Osteocyte (in vitro differentiated cells): ENCODE measurements at places on chromosomes 13 and 19. TPM values are rescaled to one million over a fixed set of nuclear protein-coding genes. Genes with fewer than 3 reads are reported as not detected.
A peak's percentile ranks its signal among the peaks of the same experiment; 100 is the strongest.

GRCh38 chr13:79382545-79383275 is 23.3 kb downstream of the RBM26 start:
- DNase-seq: no peak

DNA sequence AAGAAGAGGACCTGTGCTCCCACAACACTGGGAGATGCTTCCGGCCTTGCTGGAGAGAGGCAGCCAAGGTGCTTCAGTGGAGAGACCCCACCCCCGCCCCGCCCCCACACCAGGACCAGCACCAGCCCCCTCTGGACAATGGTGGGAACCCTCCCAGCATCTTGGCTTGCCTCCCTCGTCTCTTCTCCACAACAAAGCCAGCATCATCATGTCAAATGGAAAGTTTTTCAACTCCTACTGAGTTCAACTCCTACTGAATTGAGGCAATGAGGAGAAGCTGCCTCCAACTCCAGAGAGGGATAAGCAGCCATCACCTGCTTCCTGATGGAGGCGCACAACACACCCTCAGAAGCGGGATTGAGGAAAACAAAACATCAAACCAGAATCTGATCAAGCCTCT is 12.8 kb downstream of the DEDD2 start:
- no peak for DNase-seq

DNA sequence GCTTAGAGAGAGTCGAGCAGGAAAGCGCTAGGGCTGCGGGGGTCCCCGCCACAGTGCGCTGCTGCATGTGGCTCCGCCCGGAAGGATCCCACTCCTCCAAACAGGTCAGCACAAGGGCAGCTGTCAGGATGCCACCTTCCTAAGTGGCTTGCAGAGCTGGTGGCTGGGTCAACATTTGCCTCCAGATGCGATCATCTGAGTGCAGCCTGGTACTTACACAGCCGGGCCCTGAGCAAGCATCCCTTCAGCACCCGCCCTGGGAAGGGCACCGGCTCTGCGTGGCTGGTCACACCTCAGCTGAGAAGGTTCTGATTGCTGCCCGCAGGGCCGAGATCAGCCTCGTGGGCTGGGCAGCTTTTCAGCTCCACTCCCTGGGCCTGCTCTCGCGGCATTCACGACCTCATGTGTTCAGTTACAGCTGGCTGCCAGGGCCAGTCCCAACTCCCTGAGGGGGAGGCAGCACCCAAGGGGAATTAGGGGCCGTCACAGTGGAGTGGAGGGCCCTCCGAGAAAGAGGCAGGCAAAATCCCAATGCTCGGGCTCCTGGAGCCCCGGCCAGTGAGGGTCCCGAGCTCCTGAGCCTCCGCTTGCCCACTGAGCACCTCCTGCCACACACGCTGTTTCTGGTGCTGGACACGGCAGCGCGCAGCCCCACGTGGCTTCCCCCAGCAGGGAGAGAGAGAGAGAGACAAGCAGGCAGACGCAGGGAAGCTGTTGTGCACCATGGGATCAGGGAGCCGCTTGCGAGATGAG is 26.8 kb downstream of the AP1M1 start:
- DNase-seq: no peak

- DNase-seq: no peak
Measured at GRCh38 chr19:7211191-7211951, 82.8 kb downstream of the INSR start.

The CCNA1 gene
- total RNA-seq: not detected in 2 replicates

The MTRF1 gene
- total RNA-seq: 9.8 and 12.9 TPM in 2 replicates

GRCh38 chr13:22086597-22087330 is 415.9 kb downstream of the FGF9 start:
- no peak for DNase-seq

GRCh38 chr19:30249911-30250310 is 122.3 kb upstream of the ZNF536 start:
- DNase-seq: no peak

The ZBTB7A gene
- 29.4 and 30.0 TPM in 2 replicates for total RNA-seq

The WDR88 gene
- total RNA-seq: not detected in 2 replicates

GRCh38 chr13:73179650-73180274 is 121.0 kb downstream of the KLF5 start:
- no peak for DNase-seq

The ZNF728 gene
- total RNA-seq: not detected in 2 replicates

DNA sequence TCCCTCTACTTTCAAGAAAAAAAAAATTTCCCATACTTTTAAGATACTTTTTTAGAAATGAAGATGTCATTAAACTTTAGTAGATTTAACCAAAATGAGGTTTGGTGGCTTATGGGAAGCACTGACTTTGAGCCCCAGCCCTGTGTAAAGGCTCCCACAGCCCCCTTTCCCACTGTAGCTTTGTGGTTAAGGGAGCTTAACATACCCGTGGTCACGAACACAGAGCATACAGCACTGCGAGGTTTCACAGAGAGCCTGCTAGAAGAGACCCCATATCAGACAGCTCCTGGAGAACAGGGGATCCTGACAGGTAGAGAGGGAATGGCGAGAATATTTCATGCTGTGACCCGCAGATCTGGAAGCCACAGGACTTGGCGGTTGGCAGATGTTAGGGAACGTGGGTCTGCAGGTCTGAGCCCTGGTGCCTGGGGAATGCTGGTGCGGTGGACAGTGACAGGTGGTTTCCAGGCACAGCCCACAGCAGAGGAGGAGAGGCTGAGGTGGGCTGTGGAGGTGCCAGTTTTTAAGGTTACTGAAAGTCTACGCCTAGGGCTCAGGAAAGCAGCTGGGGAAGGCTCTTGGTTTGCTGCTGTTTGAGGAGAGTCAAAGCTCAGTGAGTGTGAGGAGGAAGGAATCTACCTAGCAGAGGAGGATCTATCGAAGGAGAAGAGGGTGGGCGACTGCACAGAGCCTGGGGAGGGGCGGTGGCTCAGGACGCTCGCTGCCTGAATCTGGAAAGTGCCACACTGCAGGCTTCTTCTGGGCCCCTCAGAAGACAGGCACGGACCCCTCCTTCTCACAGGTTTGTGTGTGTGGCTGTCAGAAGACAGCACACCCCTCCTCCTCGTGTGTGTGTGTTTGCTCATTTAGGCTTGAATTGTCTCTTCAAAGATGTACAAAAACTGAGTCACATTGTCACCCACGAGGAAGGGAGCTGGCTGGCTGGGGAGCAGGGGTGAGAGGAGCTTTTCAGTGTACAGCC is 49.9 kb downstream of the SLC7A9 start:
- DNase-seq: no peak

DNA sequence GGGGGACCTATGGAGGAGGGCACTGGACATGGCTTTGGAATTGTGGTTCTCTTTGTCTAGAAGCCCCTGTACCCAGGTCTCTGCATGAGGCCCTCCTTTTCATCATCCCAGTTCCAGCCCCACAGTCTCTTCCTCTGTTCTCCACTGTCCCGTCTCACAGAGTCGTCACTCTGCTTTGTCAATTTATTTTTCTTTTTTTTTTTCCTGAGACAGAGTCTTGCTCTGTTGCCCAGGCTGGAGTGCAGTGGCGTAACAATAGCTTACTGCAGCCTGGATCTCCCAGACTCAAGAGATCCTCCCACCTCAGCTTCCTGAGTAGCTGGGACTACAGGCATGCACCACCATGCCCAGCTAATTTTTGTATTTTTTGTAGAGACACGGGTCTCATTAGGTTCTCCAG is 619 bp upstream of the EXOC3L2 start:
- DNase-seq: no peak

The PSG3 gene
- not detected in 2 replicates for total RNA-seq

- no peak for DNase-seq
Measured at GRCh38 chr19:17214508-17215126, 540 bp upstream of the USE1 start.

The TSHZ3 gene
- total RNA-seq: 10.7 and 11.9 TPM in 2 replicates

DNA sequence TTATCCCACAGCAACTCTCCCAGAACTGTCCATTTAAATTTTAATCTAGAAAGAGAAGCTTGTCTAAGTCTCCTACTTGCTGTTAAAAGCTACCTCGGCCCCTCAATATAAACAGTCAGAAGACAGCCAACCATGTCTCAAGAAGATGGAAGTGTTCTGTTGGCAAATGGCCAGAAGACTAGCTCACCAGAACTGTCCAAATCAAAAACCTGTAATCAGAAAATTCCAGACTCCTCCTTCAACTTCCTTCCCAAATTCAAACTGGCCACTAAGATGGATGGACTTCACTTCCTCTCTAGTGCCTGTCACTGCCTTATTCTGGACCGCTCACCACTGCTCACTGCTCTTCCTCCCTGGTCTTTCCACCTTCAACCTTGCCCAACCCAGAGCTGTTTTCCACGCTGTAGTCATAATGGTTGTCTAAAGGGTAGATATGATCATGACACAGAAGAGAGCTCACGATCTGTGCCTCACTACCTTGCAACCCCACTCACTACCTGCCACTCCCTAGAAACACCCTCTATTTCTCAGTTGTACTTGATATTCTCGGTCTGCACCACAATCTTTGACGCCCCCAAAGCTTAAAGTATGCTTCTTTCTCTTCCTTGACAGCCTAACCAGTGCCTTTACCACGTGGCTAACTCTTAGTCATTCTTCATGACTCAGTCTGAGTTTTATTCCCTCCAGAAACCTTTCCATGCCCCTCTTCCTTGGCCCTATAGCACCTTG is 9.2 kb downstream of the FGF14 start:
- DNase-seq: no peak

GRCh38 chr13:28964052-28964451 is 143.9 kb downstream of the MTUS2 start:
- no peak for DNase-seq

GRCh38 chr13:95403349-95404140 is 102.3 kb upstream of the ABCC4 start:
- no peak for DNase-seq

DNA sequence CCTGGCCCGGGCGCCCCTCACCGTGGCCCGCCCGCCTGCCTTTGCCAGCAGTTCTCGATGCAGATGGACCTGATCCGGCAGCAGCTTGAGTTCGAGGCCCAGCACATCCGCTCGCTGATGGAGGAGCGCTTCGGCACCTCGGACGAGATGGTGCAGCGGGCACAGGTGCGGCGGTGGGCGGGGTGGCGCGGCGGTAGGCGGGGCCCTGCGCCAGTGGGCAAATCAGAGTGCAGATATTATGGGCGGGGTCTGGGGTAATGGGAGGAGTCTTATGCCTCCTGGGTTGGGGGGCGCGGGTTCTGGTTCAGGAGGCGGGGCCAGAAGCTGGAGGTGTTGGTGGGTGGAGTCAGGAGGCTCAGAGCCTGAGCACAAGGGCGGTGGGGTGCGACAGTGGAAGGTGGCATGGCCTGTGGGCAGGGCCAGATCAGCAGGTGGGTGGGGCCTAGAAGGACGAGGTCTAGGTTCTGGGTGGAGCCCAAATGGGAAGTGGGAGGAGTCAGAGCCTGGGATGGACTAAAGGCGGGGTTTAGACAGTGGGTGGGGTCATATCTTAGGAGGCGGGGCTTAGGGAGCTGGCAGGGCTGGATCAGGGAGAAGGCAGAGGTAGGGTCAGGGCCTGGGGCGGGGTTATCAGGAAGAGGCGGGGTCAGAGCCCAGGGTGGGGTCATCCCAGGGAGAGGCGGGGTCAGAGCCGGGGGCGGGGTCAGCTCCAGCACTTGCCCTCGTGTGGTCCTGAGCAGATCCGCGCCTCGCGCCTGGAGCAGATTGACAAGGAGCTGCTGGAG is 5.6 kb downstream of the APC2 start:
- no peak for DNase-seq

The SIAH3 gene
- not detected in 2 replicates for total RNA-seq

DNA sequence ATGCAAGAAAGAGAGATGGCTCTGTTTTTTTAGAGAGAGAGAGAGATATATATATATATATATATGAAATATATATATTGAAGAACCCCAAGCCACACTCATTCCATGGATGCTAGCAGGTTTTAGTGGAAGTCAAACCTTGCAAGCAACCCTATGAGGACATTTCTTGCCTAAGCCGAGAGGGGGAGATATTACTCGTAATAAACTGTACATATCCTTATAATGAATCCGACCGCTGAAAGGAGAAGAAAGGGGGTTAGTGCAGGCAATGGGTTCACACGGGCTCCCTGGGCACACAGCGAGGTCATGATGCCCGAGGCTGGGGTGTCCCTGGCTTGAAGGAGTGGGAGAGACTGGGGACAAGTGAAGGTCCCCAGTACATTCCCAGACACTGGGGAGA is 78.3 kb downstream of the IER2 start:
- DNase-seq: no peak

DNA sequence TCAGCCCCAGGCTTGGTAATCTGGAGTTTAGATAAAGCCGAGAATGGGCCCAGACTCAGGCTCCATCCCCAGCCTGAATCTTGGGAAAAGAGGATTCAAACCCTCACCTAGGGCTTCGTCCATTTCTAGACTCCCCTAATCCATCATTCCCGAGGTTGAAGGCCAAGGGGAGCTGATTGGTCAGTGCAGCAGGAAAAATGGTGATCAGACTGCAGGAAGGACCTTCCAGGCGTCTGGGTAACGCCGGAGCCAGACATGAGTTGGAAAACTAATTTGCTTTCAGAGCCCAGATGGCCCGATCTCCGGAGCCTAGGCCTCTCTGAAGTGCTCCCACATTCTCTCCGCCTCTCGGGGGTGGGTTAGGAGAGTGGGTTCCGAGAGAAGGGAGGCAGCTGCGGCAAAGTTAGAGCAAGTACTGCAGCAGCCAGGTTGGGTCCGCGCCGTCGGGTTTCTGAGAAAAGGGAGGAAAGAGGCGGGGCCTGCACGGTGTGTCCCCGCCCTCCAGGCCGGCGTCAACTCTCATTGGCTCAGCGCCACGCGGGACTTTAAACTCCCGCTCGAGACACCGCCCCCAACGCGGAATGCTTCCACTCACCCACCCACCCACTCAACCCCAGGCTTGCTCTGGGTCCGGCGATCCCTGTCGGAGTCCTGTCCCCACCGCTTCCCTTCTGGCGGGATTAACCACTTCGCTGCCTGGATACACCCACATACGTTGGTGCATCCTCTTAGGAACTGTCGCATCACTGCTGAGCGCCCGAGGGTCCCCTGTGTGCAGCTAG is 788 bp upstream of the RTBDN start:
- DNase-seq: no peak

The NPAS1 gene
- 0.71 and 0.99 TPM in 2 replicates for total RNA-seq

DNA sequence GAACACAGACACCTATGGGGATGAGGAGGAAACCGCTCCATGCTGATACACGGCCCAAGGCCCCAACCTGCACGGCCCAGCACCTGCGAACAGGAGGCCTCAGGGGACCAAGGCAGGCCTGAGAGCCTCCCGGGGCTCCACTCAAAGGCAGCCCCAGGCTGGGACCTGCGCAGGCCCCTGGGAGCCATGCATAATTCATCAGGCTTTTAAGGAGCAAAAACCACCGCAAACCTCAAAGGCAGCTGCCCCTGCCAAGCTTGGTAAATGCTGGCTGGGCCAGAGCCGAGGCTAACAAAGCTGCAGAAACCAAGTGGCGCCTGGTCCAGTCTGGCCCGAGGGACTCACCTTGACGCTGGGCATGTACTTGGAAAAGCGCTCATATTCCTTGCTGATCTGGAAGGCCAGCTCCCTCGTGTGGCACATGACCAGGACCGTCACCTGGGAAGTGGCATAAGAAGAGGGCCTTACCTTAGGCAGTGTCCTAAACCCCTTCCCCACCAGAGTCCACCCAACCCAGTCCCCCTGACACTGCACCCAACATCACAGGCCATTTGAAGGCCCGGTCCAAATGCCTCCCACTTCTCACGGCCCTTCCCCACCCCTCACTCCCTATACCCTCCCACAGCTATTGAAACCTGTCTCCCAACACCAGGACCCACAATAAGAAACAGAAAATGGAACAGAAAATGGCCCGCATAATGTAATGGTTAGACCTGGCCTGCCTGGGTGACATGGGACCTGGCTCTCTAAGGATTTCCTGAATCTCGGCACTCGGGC is 7.8 kb downstream of the DDX39A start:
- DNase-seq: no peak

The SIGLECL1 gene
- not detected in 2 replicates for total RNA-seq

- DNase-seq: no peak
Measured at GRCh38 chr13:27855381-27855780, 63.1 kb downstream of the GSX1 start.

- peak; percentile 66 for DNase-seq
Measured at GRCh38 chr13:25687471-25688225, 315.9 kb downstream of the ATP8A2 start.

GRCh38 chr13:85700906-85701305 is 98.3 kb downstream of the SLITRK6 start:
- DNase-seq: no peak
